ENCODE measurements at places on chromosomes 3 and 15.

- DNase-seq: no peak
These were observed 3.9 kb downstream of the GRM2 start for GRCh38 chr3:51710631-51711351.

GRCh38 chr3:32049916-32050315 lies 56.5 kb upstream of the GPD1L start:
- no peak for DNase-seq

- DNase-seq: no peak
These were observed 2.1 kb downstream of the PLA2G4F start for GRCh38 chr15:42154212-42154941.

GRCh38 chr3:186090901-186091300 lies 18.0 kb downstream of the ETV5 start:
- DNase-seq: no peak

- no peak for DNase-seq
These were observed 181.3 kb upstream of the CTDSPL start for GRCh38 chr3:37680401-37680800.

GRCh38 chr15:77074350-77074749 lies 3.4 kb upstream of the TSPAN3 start:
- no peak for DNase-seq
